ENCODE measurements at places on chromosomes 1 and 21.

DNA sequence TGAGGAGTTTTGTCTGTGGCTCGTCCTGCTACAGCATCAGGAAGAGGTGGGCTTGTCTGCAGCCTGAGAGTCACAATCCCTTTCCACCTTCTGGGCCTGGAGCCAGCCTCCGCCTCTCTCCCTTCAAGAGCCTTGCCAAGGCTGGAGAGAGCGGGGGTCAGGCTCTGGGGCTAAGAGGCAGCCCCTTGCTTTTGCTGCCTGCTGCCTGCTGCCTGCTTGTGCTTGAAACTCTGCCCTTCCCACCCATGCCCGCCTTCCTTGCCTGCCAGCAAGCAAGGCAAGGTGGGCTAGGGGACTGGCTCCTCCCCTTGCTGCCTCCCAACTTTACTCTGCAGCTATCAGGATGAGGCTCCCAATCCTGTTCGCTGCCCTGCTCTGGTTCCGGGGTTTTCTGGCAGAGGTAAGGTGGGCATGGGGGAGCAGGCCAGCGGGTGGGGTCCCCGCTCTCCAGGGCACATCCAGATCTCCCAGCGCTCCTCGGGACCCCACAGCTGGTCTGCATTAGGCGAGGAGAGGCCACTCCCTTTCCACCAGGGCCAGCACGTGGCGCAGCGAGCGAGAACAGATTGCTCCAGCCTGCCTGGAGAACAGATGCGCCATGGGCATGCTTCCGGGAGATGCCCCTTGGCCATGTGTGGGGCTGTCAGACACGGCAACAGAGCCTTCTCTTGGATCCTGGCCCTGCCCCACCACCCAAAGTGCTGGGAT is 7.5 kb upstream of the PTPN7 start:
- DNase-seq, result no peak

DNA sequence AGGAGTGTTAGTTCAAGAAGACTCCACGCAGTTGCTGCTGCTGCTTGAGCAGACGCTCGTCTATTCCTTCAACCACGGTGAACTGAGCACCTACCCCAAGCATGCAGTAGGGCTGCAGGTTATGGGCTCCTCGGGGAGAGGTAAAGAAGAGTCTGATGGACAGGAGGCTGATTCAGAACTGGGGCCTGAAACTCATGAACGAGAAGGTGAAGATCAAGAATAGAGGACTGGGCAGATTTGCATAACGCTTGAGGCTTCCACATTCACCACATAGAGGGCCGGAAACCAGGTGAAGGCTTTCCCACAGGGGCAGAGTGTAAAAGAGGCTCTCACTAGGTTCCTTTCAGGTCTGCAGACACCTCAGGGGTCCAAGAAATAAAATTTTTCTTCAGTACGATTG is 9.1 kb downstream of the ABCA4 start:
- no peak for DNase-seq

DNA sequence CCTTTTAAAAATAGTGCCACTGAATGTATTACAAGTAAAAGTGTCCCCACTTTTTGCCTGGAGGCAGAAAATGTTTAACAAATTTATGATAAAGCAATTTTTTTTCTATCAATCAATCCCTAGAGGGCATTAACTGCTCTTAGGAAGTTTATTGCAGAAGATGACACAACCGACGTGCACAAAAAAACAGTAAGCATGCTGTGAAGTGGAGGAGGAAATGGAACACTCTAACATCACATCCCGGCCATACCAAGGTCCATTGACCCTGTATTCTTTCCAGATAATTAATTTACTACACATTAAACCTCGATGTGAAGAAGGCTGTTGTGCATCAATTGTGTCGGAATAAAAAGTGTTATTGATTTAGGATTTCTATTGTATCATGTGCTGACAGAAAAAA is 264.9 kb upstream of the NR5A2 start:
- DNase-seq, result no peak

DNA sequence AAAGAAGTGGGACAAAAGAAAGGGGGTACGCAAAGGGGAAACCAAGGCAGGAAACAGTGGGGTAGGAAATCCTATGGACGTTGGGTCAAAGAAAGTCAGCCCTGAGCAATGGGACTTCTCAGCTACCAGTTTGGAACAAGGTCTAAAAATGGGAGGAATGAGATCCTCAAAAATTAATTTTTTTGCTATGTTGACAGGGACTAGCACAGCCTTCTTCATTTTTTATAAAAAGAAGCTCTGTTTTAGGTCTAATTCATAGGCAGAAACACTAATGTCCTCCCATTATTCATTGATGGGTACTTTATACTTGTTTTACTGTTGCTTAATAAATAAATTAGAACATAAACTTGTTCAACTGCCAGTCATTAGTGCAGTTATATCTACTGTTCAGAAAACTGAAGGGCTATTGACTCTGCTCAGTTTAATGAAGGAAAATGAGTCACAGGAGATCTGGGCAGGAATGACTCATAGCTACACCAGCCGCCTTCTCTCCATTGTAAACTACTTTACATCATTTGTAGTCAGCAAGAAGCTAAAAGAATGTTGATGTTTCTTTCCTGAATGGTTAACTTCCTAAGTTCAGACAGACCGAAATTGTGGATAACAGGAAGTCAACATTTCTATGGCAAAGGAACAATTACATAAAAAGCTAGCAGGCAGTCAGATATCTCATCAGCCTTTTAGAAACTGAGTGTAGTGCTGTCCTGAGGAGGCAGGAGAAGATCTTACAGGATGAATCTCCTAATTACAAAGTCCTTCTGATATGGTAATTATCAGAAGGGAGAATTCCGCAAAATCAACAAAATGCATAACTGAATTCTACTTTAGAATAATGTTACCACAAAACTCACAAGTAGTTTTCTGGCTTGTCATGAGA is 356.4 kb upstream of the PKN2 start:
- peak; percentile 74 for DNase-seq

DNA sequence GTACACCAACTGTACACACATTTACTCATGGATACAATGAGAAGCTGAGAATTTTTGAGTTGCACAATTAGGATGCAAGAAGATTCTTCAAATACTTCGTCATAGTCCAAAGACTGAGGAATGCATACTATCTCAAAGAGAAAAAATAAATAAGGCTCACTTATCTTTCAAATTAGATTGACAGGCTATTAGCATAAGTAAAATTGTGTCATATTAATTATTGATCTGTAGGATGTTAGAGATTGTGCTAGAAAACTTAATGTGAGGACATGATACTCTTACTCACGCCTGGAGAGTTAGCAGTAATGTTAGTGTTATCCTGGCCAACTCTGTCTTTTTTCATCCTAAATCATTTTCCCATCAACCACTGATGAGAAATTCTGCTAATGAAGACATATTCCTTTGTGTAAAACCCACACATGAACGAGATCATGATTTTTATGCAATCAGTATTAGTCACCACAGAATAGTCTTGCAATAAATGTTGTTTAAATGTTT is 659.0 kb downstream of the LTN1 start:
- no peak for DNase-seq

- no peak for DNase-seq
These were observed 544.3 kb upstream of the ADAMTS5 start for GRCh38 chr21:27511233-27511632.

DNA sequence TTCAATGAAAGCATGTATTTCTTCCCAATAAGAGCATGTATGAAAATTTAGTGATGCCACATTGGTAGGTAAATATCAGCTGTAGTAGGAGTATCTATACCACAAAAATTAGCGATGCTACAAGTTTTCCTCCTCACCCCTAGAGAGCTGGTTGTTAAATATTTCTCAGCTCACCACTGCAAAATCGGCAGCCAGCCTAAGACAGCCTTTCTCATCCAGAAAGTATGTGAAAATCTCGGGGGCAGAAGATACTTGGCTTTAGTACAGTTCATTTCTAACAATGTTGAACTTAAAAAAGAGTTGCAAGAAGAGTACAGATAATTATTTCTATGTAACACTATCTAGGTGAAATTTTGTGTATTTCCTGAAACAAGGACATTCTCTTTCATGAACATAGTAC is 235.4 kb downstream of the TPR start:
- no peak for DNase-seq

- peak; percentile 37 for DNase-seq
These were observed 836.1 kb upstream of the ADAMTS5 start for GRCh38 chr21:27802816-27803475.

DNA sequence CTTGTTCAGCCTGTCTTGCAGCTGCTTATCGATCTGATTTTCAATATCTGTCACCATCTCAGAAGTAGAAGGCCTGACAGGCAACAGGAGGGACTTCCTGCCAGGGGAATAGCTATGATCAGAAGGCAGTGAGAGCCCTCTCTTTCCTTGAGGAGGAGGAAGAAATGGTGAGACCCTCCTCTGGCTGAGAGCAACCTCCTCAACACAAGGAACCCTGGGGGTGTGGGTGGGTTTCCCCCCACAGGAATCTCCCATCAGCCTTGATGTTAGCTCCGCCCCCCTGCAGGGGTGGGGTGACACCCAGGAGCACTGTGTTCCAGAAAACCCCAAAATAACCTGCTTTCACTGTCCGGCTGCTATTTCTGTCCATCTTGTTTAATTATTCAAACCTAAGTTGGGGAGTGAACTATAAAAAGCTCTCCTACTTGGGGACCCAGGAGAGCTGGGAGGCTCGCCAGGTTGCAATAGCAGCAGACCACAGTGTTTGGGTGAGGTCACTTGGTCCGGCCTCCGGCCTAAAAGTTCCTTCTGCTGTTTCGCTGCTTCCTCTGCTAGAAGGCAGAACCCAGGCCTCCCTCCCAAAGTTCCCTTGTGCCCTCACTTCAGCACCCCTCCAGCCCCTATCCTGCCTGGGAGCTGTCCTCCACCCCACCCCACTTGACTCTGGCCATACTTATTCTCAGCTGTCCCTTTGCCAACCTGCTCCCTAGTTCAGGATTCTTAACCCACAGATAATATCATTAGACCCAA is 7.8 kb upstream of the MEF2D start:
- no peak for DNase-seq

DNA sequence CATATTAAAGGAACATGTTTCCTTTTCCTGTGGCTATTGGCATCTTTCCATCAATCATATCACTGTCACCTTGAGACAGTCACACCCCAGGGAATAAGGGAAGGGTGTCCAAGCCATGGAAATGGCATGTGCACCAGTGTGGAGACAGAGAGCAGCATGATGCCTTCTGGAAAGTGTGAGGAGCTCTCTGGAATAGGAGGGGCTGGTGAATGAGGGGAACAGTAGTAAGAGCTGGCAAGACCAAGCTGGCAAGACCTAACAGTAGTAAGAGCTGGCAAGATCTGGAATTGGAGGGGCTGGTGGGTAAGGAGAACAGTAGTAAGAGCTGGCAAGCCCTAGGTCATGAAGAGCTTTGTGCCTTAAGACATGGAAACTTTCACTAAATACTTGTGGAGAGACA is 186.7 kb downstream of the C1orf94 start:
- DNase-seq, result no peak

GRCh38 chr1:183871142-183871541 is 66.2 kb downstream of the RGL1 start:
- DNase-seq, result peak; percentile 6

GRCh38 chr1:16406868-16407267 is 30.4 kb downstream of the SPATA21 start:
- DNase-seq, result no peak

DNA sequence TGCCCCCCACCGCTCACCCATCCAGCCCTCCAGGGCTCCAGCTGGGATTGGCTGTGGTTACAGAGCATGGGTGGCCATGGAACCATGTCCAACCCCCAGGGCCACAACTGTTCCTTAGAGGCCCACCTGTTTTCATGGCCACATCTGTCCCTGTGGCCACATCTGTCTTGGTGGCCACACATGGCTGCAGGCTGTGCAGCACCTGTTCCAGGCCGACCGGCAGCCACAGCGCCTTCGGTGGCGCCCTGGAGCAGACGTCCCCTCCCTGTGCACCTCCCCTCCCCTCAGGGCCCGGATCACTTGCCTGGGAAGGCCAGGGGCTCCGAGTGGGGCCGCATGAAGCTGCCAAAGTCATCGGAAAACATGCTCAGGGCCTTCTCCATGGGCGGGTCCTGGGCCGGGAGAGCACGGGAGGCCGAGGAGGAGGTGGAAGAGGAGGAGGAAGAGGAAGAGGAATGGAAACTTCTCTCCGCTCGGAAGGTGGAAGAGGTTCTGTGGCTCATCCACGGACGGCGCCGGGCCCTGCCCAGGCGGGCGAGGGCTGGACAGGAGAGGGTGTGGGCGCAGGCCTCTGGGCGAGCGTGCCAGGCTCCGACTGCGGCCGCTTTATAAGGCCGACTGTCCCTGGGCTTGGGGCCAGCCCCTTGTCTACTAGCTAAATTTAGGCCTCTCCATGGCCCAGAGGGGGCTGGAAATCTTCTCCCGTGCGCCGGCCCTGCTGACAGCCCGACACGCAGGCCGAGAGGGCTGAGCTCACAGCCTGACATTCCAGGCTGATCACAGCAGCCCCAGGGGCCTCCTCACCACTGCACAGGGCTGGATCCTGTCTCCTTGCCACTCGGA is at the start of gene HSPB7:
Gene HSPB7 (minus strand): TSS at position 583 of the 843 bp plus-strand sequence. CDS start 80 bp downstream, at position 503.
- no peak for DNase-seq

- DNase-seq, result peak; percentile 89
These were observed 6.0 kb upstream of the SF3A3 start for GRCh38 chr1:37995751-37996345.

DNA sequence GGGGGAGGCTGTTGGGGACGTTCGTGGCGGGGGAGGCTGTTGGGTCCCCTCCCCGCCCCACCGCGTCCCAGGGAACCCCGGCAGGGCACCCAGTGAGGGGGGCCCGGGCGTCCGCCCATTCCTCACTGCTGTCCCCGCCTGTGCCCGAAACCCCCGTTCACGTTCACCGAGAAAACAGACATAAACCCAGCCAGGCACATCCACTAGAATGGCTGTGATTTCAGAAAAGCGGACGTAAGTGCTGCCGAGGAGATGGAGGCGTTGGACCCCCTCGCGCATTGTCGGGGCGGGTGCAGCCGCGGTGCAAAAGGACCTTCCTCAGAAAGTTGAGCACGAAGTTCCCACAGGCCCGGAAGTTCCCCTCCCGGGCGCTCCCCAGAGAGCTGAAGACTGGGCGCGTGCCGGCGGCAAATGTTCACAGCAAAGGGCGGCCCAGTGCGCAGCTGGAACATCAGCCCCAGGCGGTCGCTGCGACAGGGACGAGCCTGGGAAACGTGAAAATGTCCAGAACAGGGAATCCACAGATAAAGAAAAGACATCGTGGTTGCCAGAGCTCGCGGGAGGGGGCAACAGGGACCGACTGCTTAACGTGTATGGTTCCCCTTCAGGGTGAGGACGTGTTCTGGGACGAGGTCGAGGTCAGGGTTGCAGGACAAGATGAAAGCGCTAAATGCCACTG is 18.5 kb upstream of the SAMD11 start:
- no peak for DNase-seq

- DNase-seq, result no peak
These were observed 217.8 kb upstream of the HOOK1 start for GRCh38 chr1:59596956-59597355.

- no peak for DNase-seq
These were observed 15.3 kb upstream of the GPR137B start for GRCh38 chr1:236127045-236127444.

DNA sequence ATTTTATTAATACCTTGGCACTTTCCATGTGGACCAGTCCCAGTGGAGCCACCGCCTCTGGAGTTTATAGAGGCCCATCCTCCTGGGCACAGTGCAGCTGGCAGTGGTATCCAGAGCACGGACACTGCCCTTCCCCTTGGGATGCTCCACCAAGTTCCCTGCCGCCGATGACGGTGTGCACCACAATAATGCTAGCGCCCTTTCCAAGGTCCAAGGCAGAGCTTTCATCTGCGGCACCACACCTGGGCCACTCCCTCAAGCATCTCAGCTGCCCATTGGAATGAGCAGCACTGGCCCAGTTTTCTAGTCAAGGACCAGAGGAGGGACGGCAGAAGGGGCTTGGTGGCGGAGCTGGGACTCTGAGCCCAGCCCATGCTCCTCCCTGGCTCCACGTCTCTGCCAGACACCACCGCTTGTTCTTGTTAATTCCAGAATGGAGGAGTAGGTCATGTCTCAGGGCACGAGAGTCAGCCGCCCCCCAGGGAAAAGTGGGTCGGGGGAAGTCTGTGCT is 24.5 kb downstream of the SIM2 start:
- DNase-seq, result no peak

- DNase-seq, result no peak
These were observed 19.5 kb upstream of the TSNAX start for GRCh38 chr1:231508941-231509340.
